ENCODE measurements at places on chromosomes 3 and 15.

GRCh38 chr15:57972864-57973263 is 92.6 kb downstream of the ALDH1A2 start:
- no peak for DNase-seq

GRCh38 chr3:172341482-172342059 is 106.7 kb downstream of the GHSR start:
- no peak for DNase-seq

DNA sequence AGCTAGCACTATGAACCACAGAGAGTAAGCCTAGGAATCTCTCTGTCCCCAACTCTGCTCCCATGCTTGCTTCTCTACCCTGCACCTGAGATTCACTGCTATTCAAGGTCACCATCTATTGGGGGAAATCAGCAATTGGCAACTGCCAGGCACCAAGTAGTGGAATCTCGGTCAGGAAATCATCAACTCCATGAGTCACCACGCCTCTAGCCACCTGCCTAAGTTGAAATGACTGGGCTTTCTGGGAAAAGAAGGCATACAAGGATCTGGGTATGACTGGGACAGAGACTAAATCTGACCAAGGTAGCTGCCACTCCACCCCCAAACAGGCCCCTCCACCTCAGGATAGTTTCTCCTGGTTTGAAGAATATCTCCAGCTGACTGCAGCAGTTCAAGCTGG is 464.1 kb upstream of the CBLB start:
- peak; percentile 28 for DNase-seq

- DNase-seq, result no peak
Measured at GRCh38 chr3:105555206-105555605, 188.5 kb downstream of the ALCAM start.

DNA sequence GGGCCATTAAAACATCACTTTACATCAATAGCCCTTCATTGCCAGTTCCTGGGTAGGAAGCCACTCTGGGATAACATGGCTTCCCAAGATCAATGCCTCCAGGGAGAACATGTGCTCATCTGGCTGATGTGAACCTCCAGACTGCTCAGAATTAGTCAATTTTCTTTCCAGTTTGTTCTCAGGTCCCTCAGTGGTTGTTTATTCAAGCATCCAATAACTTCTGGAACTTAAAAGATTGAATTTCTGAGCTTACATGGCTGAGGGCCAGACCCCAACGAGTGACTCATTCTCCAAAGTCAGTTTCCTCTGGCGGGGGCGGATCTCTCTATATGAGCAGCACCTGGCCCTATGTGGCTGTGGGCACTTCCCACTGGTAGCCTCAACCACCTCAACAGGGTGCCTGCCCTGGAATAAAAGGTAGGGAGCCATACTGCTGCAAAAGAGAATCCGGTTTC is 34.0 kb downstream of the LYZL4 start:
- peak; percentile 8 for DNase-seq

GRCh38 chr3:4841225-4841624 is 138.0 kb upstream of the BHLHE40 start:
- DNase-seq, result no peak

GRCh38 chr3:96803870-96804269 is 10.5 kb upstream of the EPHA6 start:
- DNase-seq, result no peak

DNA sequence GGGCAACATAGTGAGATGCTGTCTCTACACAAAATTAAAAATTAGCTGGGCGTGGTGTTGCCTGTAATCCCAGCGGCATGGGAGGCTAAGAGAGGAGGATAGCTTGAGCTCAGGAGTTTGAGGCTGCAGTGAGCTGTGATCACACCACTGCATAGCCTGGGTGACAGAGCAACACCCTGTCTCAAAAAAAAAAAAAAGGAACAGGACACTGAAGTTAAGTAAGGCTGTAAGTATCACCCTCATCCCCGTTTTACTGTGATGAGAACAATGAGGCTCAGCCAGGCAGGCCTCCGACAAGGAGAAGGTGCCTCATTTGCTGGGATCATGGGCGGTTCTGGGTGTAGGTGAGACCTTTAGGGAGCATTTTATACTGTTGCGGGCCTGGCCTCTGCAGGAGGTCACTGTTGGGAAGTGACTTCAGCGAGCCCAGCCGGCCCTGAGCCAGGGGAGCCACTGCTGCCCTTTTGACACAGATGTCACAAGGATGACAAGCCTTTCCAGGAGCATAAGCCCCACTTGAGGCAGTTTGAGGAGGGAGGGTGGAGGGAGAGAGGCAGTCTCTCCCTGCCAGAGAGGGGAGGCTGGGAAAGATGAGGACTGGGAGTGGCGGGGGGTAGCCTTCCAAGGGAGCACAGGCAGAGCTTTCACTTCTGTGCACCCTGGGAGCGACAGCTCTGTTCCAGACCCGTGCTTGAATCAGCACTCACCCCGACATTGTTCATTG is 30.8 kb downstream of the IRAK2 start:
- no peak for DNase-seq

DNA sequence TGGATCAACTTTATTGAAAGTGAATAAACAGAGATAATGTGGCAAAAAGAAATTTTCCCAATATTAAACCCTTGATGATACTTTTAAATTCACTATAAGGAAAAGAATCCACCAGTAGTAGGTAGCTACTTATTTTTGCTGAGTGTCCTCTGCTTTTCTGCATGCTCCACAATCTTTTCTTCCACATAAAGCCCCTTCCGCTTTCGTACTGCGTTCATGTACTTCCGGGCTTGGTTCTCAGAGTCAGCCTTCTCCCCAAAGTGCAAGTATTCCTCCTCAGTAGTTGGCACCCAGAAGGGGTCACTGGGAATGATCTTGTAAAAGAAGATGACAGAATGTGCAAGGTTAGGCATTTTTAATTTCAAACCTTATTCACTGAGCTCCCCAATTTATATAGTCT is 84.4 kb upstream of the MEX3B start:
- DNase-seq, result no peak

DNA sequence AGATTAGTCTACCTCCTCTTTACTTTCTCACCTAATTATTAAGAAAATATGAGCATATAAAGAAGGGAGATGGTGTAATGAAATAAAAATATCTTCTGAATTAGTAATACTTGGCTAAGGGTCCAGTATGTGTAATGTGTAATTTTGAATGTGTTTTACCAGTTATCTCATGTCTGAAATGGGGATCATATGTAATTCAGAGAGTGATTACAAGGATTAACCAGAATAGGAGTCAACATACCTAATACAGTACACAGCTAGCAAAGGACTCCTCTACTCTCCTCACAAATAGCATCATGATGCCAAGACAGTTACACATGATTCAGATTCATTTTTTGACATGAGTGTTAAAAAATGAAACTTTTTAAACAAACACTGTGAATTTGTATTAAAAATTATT is 570.4 kb downstream of the SI start:
- DNase-seq, result no peak

- no peak for DNase-seq
Measured at GRCh38 chr15:56241374-56242105, 2.1 kb downstream of the RFX7 start.

DNA sequence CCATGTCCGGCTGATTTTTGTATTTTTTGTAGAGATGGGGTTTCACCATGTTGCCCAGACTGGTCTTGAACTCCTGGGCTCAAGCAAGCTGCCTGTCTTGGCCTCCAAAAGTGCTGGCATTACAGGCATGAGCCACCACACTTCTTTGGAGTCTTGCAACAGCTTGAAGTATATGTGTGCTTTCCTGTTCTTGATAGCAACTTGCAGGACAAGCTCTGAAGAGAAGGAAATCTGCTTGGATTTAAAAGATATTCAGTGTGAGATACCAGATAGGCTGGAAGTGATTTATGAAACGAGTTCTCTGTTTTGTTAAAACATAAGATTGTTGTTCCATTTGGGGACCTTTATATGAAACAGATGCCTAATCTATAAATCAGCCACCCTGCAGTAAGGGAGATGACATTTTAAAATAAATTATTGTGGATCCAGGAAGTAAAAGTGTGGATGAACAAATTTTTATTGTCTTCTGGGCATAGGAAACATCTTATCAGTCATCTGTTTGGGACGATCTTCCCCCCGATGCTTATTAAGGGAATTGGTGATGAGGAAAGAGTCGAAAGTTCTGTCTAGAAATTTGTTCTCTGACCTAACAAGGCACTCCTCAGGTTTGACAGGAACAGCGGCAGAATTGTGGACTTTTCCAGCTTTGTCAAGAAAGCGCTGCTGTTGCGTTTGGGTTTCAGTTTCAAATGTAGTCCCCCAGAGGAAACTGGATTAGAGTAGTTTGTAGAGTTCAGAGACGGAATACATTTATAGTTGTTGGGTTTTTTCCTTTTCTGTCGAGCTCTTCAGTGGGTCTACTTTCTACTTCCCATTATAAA is 53.7 kb upstream of the MAGI1 start:
- DNase-seq, result no peak

- no peak for DNase-seq
Measured at GRCh38 chr3:42176242-42177034, 85.3 kb downstream of the TRAK1 start.

DNA sequence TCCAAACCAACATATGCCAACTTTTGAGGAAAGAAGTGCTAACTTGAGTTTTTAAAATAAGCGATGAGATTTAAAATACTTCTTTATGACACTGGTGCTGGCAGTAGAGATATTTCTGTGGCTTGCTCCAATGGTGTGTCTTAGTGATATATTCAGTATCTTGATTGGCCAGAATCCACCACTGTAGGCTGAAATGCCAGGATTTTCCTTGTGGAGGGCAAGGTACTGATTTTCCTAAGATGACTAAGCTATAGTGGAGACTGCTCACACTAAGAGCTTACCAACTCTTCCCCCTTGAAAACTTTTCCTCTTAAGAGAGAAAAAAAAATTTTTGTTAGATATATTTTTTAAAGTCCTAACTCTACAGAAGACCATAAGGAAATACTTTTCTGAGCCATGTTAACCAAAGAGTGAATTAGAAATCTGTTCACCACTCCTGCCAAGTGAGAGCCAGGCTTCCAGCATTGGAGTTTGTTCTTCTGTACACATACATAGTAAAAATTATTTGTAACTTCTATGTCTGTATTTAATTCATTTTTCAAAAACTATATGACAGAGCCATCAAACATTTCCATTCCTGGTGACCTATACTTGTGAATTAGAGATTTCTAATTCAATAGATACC is 109.1 kb downstream of the PPP2R3A start:
- no peak for DNase-seq

GRCh38 chr15:100730655-100731266 is 128.4 kb downstream of the ASB7 start:
- DNase-seq, result no peak

- DNase-seq, result no peak
Measured at GRCh38 chr3:22940285-22940684, 262.8 kb upstream of the UBE2E2 start.

GRCh38 chr15:29252234-29252633 is 17.4 kb downstream of the NSMCE3 start:
- DNase-seq, result no peak

- DNase-seq, result no peak
Measured at GRCh38 chr3:27573780-27574437, 89.7 kb upstream of the SLC4A7 start.

GRCh38 chr3:123031051-123031450 is 3.5 kb upstream of the SEMA5B start:
- no peak for DNase-seq

- no peak for DNase-seq
Measured at GRCh38 chr3:99950921-99951320, 133.3 kb downstream of the CMSS1 start.

DNA sequence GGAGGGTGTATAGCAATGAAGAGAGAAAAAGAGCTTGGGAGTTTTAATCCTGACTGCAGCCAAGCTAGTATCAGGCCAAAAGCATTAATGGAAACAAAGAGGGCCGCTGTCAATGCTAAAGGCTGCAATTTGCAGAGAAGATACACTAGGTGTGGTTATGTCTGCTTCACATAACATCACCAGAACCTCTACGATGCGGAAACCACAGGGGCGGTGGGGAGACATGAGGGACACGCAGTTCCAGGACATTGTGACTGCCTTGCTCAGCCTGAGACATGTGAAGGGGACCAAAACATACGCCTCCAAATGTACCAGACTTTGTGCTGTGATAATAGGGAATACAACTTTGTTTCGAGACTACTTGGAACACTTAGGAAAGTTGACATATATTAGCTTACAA is 88.4 kb downstream of the APBA2 start:
- no peak for DNase-seq

DNA sequence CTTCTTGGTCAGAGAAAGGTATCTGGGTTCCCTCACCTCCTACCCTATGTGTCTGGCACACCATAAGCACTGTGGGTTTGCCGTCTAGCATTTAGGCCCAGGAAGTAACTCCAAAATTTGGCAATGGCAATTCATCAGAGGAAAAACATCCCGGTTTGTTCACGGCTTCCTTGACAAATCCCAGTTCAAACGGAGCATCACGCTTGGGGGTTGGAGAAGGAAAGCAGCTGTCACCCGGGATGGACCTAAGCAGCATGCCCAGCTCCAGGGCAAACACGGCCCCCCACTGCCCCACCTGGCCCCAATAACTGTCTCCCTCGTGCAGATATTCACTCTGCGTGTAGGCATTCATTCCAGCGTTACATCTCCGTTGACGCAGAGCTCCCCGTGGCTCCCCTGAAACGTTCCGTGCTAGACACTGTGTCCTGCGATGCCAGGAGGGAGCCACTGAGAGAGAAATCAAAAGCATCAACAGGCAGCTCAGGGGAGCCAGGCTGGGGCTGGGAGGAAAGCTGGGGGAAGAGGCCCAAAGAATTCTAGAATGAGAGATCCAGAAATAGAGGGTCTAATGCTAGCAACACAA is 41.4 kb downstream of the NTRK3 start:
- no peak for DNase-seq

DNA sequence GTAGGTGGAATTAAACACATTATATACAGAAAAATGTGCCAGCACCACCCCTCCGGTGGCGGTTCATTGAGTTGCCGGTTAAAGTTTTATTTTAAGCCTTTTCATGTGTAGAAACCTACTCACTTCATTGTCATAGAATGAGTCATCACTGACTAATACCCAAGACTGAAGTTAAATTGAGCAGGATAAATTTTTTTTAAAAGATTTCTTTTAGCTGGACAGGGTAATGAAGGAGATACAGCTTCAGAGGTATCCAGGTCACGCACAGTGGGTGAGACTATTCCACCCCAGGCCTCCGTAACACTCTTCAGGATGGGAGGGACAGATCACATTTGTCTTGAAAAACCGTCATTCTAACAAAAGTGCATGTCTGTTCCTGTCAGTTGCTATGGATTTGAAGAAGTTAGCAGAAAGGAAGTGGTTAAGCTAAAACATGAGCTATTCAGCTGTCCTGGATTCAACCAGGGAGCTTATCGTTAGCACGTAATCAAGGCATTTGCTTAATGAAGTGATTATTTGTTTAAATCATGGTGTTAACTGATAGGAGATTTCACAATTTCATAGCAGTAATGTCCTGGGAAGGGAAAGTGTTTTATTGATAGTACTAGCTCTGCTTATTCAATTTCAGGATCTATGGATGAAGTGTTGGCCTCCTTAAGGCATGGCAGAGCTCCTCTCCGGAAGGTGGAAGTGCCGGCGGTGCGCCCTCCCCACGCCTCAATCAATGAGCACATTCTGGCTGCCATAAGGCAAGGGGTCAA is 23.4 kb downstream of the WHAMM start:
- DNase-seq, result peak; percentile 18

- DNase-seq, result no peak
Measured at GRCh38 chr3:13235079-13235478, 161.8 kb upstream of the IQSEC1 start.
